ENCODE measurements at places on chromosomes 5 and 9.
A peak's percentile ranks its signal among the peaks of the same experiment; 100 is the strongest.

- DNase-seq, result no peak
Measured at GRCh38 chr5:39024884-39025283, 49.3 kb downstream of the RICTOR start.

- DNase-seq, result peak; percentile 67
Measured at GRCh38 chr5:52760695-52761366, 26.9 kb upstream of the ITGA1 start.

DNA sequence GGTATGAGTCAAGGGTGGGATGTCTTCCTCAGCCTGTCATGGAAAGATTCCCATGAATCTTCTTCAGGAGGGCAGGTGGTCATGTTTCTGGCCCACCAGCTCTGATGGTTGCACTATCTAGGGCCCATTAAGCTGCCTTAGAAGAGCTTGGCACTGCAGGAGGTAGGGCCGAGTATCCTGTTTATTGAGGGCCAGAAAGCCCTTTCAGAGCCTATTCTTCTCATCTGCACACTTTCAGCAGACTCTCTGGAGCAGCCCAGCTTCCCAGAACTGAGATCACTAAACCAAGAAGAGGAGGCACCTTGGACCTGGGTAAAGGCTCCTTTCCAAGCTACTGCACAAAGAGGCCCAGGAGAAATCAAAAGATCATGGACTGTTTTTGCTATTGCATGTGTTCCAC, 146.5 kb downstream of the MTX3 start:
- DNase-seq, result no peak

DNA sequence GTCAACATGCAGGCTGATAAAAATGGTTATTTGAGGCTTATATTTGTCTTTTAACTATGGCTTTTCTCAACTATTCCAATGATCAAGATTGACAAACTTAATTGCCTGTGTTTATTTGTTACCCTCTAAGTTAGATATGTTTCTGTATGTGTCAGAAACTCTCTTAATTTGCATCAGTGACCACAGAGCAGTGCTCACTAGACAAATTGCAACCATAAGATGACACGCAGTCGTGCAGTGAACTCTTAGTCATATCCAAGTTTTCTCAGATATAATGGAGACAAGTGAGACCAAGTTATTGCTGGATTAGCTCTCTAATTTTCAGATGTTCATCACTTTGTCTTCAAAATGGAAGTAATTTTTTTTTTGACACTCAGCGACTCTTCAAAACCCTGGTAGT, 342.2 kb upstream of the RFX3 start:
- no peak for DNase-seq

- DNase-seq, result no peak
Measured at GRCh38 chr9:105141146-105141975, 103.1 kb upstream of the SLC44A1 start.

GRCh38 chr9:110197330-110198187, 10.4 kb downstream of the C9orf152 start:
- DNase-seq, result no peak

DNA sequence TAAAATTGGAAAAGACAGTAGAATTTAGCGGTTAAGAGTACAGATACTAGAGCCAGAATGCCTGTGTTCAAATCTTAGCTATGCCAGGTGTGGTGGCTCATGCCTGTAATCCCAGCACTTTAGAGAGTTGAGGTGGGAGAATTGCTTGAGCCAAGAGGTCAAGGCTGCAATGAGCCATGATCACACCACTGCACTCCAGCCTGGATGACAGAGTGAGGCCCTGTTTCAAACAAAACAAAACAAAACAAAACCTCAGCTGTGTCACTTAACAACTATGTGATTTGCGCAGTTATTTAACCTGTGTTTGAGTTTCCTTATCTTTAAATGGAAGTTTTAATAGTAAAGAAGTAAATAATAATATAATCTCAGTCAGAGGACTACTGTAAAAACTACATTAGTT, 68.3 kb downstream of the TBCA start:
- DNase-seq, result no peak

GRCh38 chr9:129697656-129698253, 32.3 kb downstream of the PRRX2 start:
- DNase-seq, result peak; percentile 52

DNA sequence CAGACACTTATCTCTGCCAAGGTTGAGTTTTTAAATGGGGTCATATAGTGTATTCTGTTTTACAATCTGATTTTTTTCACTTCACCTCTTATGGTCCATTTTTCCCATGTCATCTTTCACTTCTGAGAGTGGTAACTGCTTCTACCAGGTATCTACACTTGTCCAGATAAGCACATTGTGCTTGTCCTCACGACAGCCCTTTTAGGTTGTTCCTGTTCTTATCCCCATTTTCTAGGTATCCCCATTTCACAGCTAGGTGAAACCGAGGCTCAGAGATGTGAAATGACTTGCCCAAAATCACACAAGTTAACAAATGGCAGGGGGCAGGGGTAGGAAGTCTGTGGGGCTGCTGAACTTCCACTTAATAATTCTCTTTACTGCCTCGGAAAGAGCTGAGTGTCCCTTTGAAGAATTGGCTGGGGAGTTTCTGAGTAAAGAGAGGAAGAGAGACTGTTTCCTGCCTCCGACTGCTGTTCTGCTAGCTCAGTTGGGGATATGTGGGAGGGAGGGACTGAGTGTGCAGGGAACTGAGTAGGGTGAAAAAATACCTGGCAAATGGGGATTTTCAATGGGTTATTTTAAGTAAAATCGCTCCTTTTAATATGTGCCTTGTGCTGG, 255.4 kb downstream of the GRIA1 start:
- no peak for DNase-seq

DNA sequence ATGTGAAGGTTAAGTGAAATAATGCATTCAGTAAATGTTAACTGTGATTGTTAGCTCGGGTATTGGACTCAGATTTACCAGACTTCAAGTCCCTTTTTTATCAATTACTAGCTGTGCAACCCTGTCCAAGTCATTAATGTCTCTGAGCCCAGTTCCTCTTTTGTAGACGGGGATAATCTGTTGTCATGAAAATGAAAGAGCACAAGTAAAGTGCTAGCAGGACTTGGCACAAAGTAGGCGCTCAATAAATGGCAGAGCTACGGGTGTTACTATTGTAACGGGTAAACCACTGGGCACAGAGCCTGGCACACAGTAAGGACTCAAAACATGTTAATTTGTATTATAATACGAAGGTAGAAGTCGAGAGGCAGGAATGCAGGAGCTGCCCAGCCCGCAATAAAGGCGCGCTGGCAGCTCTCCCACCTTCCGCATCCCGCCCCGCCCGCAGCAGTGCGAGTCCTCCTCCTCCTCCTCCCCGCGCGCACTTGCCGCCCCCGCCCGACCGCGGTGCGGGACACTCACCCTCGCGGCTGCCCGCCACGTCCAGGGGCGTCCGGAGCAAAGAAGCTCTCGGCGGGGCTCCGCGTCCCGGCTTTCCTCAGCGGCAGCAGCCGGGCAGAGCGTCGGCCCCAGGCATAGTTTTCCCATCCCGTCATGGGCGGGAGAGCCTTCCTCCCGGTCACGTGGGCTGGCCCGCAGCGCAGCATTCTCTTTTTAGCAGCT, at the start of gene C1QTNF2:
Gene C1QTNF2, minus strand, starts transcription at position 637 of the 723 bp plus-strand sequence. CDS start 15,615 bp downstream, outside the sequence.
- no peak for DNase-seq

- no peak for DNase-seq
Measured at GRCh38 chr5:75387806-75388205, 50.8 kb downstream of the HMGCR start.

DNA sequence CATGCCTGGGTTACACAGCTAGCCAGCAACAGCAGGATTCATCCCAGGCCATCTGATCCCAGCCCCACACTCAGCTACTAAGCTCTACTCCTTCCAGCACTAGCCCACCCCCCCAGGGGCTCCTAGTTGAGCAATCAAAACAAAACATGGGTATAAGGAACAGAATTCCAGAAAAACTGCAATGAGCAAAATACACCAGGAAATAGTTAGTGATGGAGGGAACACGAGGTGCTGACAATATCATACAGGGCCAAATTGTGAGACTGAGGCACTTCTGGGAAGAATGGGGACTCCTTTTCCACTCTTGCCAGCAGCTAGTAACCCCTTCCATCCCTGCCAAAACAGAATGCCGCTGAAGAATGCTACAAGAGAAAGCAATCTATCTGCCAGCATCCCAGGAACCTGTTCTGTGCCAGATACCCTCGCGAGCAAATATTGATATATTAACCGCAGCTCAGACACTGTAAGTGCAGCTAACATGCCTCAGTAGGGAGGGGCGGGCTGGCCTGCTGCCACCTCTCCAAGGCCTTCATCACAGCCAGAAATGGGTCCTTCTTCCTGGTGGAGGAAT, 161.4 kb downstream of the SLIT3 start:
- no peak for DNase-seq

GRCh38 chr9:129667850-129668249, 2.4 kb downstream of the PRRX2 start:
- no peak for DNase-seq

- no peak for DNase-seq
Measured at GRCh38 chr5:53110156-53110555, 599 bp upstream of the MOCS2 start.

GRCh38 chr5:117318528-117318927, 743.9 kb upstream of the SEMA6A start:
- no peak for DNase-seq

GRCh38 chr5:55308254-55308836, 556 bp downstream of the MTREX start:
- DNase-seq, result peak; percentile 14

GRCh38 chr5:115168829-115169486, 750 bp downstream of the TRIM36 start:
- no peak for DNase-seq

DNA sequence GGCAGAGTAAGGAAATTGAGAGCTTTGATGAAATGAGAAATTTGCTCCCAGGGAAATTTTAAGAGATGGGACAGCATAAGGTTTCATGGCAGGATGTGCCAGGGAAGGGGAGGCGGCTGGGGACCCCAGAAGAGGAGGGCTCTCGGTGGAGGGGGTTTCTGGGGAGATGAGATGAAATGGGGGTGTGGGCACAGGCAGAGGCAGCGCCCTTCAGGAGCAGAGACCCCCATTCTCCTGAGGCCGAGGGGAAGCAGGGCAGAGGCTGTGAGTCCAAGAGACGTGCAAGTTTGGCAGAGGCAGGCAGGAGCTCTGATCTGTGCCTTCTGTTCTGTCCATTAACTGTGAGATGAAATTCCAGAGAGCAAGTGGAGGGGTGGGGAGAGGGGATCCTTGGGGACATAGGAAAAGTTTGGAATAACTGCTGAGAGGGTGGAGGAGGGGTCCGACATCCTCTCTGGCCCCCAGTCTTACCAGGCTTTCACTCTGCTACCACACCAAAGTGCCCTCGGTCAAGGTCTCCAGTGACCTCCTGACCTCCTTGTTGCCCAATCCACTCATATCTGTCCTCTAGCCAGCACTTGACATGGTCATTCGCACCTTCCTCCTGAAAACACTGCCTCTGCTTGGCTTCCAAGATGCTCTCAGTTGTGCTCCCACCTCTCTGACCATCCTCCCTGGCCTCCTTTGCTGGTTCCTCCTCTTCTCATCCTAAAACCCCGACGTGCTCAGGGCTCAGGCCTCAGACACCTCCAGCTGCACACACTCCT, 108.1 kb upstream of the MVB12B start:
- DNase-seq, result no peak

DNA sequence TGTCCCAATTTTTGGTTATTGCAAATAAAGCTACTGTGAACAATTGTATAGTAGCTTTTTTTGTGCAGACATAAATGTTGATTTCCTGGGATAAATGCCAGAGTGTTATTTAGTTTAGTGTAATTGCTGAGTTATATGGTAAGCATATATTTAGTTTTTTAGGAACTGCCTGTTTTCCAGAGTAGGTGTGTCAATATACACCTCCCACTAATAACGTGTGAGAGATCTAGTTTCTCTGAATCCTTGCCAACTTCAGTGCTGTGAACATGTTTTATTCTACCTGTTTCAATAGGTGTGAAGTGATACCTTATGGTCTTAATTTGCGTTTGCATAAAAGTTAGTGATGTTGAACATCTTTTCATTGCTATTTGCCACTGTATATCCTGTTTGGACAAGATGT, 9.1 kb upstream of the OR2S2 start:
- no peak for DNase-seq

DNA sequence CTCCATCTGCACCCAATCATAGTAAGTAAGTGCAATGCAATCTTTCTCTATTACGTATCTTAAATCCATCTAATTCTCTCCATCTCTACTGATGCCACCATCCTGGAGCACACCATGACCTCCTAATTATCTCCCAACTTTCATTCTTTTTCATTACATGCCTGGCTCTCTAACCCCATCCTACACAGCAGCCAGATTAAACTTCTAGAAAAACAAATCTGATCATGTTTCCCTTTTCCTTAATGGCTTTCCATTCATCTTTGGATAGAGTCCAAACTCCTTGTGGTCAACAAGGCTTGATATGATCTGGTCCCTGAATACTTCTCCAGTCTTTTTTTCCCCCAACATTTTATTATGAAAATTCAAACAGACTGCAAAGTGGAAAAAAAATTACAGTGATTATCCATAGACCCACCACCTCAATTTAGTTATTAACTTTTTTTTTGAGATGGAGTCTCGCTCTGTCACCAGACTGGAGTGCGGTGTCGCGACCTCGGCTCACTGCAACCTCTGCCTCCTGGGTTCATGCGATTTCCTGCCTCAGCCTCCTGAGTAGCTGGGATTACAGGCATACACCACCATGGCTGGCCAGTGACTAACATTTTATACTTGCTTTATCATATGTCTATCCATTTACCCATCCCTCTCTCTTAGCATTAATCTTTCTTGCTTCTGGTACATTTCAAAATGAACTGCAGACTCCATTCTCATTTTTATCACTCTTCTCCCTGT, 5.2 kb downstream of the PPP2R2B start:
- no peak for DNase-seq

DNA sequence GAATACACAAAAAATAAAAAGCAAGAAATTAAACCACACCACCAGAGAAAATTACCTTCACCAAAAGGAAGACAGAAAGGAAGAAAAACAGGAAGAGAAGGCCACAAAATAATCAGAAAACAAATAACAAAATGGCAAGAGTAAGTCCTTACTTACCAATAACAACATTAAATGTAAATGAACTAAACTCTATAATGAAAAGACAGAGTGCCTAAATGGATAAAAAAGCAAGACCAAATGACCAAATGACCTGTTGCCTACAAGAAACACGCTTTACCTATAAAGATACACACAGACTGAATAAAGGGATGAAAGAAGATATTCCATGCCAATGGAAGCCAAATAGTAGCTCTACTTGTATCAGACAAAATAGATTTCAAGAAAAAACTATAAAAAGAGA, 87.2 kb downstream of the TSSK1B start:
- DNase-seq, result no peak

DNA sequence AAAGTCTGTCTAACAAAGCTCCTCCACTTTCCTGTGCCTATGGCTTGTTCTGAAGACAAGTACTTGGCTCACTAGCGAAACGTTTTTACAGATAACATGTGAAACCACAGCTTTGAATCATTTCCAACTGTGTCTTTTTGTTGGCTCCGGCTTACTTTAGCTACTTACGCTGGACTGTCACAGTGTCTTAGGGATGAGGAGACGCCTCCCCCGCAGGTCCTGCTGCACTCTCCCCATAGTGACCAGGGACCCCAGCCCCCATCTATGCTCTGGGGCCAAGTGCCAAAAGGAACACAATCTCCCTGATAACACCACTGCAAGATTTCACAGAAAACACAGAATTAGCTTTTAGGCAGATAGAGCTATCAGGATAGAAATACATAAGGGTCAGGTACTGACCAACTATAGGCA, 219.1 kb downstream of the ADAMTS6 start:
- no peak for DNase-seq

- no peak for DNase-seq
Measured at GRCh38 chr9:115223471-115223870, 105.5 kb upstream of the TNC start.

GRCh38 chr9:1709347-1709746, 305.8 kb upstream of the SMARCA2 start:
- DNase-seq, result no peak

GRCh38 chr5:136802383-136802782, 437.0 kb upstream of the TRPC7 start:
- DNase-seq, result no peak

GRCh38 chr9:114372921-114373448, 14.8 kb downstream of the AKNA start:
- peak; percentile 77 for DNase-seq

Measured in stimulated activated CD4-positive, alpha-beta T cell treated with anti-CD3 and anti-CD28 coated beads, Interleukin-4, amount 100 ng/mL, for 24 hours (primary cell).